Fibroblast of skin of left biceps (primary cell): ENCODE measurements at places on chromosomes 16 and 17.

DNA sequence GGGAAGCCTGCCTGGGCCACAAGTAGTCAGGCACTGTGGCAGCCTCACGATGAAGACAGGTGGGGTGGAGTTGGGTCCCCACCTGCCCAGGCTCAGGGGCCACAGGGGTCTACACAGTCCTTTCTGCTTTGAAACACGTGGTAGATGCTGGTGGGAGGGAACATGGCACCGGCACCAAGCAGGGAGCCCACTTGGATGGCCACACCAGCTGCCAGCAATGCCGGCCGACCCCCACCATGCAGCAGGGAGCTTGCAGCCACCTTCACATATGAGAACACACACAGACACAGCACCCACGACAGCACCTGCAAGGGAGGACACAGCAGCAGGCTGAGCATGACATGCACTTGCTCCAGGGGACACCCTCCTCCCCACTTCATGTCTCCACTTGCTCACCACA lies 2.4 kb downstream of the SLC52A1 start:
- DNase-seq = no peak

DNA sequence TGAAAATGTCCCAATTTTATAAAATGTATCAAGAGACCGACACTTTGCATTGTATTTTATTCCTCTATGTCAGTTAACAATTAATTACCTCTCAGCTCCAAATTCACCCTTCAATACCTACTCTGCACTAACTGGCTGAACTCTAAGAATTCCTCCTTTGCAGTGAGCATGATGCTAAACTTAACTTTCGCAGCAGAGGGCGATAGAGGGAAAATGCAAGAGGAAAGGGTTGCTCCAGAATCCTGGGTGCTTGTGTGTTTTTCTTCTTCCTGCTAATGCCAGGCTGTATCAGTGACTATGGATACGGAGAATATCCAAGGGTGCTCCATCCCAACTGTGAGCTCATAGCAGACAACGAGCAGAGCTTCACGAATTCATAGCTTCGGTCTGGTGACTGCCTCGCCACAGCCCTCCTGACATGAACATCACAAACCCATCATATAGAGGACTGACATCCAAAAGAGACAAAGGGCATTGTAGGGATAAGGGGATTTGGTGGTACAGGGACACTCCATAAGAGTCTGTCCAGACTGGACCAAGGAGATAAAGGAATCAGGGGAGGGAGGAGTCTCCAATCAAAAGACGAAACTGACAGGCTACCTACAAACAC lies 172.9 kb downstream of the STX8 start:
- no peak for DNase-seq

DNA sequence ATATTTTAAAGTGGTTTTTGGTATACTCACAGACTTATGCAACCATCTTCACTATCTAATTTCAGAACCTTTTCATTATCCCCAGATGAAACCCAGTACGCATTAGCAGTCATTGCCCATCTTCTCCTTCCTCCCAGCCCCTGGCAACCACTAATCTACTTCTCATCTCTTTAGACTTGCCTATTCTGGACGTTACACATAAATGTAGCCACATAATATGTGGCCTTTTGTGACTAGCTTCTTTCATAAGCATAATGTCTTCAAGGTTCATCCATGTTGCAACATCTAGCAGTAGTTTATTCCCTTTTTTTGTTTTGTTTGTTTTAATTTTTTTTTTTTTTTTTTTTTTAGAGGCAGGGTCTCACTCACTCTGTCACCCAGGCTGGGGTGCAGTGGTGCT lies 28.5 kb upstream of the C17orf107 start:
- no peak for DNase-seq

DNA sequence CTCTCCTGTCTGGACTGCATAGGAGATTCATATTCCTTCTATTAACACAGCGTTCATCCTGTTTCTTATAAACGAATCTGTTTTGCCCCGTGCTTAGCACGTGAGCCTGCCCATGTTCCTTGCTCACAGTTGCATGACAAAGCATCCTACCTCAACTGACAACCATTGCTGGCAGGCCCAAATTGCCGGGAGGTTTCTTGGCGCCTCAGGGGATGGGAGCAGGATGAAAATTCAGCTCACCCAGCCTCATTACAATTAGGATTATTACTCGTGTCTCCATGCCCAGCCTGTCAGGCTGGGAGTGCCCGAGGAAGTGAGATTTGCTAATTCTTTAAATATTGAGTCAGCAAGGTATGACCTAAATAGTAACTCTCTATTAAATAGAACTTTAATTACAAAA lies 36.7 kb upstream of the HELZ start:
- DNase-seq = no peak

DNA sequence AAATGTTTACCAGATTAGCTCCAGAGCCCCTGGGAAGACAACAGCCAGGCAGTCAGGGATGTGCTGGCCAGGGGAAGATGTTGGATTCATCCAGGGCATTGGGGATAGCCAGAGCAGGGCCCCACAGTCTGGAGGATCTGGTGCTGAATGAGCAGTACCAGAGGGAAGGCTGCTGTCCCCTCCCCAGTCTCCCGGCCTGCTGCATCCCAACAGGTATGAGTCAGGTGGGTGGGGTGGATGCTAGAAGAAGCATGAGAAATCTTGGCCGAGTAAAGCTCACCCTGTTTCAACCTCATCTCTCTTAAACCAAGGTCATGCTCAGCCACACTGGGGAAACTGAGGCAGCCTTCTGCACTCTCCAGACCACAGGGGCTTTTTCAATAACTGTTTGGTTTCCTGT lies 71.9 kb upstream of the SEC14L1 start:
- no peak for DNase-seq
